T-helper 17 cell (primary cell): ENCODE measurements at places on chromosomes 1 and 21.

- DNase-seq = no peak
These were observed 14.0 kb upstream of the GBP5 start for GRCh38 chr1:89286549-89287180.

- DNase-seq = no peak
These were observed 77.9 kb downstream of the PLPP3 start for GRCh38 chr1:56501426-56501825.

GRCh38 chr21:25330266-25330665 is 277.0 kb downstream of the MRPL39 start:
- DNase-seq = no peak

- no peak for DNase-seq
These were observed 29.1 kb downstream of the LAMB3 start for GRCh38 chr1:209622841-209623829.

GRCh38 chr1:7942214-7942921 is 1.7 kb upstream of the TNFRSF9 start:
- peak; percentile 34 for DNase-seq

GRCh38 chr1:17213148-17213781 is 8.3 kb downstream of the PADI1 start:
- no peak for DNase-seq

GRCh38 chr1:241311056-241311746 is 45.8 kb downstream of the RGS7 start:
- DNase-seq = no peak

DNA sequence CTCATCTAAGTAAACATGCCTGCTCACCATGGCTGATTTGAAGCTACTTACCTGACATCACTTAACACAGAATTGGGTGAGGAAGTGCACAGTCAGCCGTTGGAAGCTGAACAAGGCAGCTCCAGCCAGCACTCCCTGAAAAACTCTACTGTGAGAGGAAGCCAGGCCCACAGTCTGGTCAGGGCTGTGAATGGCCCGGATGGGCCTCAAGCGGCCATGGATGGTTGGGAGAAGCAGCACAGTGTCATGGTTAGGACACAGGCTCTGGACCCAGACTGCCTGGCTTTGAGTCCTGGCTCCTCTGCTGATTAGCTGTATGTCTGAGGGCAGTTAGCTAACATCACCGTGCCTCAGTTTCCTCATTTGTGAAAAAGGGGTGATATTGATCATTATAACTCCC is 267.8 kb downstream of the GRIK3 start:
- DNase-seq = no peak

DNA sequence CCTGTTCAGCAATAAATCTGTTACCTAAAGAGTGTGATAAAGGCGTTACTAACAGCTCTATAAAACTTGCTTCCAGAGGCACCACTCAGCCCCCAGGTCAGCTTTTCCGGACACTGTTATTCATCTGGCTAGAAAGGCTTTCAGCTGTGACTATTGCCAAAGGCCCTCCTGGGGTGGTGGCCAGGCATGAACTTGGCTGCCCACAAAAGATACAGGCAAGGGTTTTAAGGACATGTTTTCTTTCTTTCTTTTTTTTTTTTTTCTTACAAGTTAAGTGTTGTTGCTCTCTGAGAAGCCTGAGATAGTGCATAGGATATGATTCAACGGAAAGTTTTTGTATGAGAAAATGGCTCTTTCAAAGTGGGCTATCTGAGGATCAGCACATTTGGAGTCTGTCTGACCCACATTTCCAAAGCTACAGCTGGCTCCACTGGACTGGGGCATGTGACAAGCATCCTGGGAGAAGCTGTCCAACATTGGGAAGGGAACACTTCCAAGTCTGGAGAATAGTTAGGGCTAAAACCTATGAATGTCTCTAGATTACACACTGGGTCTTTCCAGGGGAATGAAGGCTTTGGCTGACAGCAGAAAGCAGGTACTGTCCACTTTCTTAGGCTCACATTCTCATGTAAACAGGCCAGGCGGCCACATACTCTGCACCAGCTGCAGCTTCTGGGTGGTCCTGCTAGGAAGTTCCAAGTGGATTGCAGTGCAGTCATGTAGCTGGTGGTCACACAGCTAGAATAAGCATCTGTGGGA is 639.7 kb downstream of the LMO4 start:
- no peak for DNase-seq

- DNase-seq = no peak
These were observed 57.5 kb upstream of the ETV3 start for GRCh38 chr1:157195521-157196244.

GRCh38 chr1:184975208-184975870 is 1.0 kb upstream of the NIBAN1 start:
- DNase-seq = no peak

- no peak for DNase-seq
These were observed 77.0 kb downstream of the FAM78B start for GRCh38 chr1:166089804-166090203.

DNA sequence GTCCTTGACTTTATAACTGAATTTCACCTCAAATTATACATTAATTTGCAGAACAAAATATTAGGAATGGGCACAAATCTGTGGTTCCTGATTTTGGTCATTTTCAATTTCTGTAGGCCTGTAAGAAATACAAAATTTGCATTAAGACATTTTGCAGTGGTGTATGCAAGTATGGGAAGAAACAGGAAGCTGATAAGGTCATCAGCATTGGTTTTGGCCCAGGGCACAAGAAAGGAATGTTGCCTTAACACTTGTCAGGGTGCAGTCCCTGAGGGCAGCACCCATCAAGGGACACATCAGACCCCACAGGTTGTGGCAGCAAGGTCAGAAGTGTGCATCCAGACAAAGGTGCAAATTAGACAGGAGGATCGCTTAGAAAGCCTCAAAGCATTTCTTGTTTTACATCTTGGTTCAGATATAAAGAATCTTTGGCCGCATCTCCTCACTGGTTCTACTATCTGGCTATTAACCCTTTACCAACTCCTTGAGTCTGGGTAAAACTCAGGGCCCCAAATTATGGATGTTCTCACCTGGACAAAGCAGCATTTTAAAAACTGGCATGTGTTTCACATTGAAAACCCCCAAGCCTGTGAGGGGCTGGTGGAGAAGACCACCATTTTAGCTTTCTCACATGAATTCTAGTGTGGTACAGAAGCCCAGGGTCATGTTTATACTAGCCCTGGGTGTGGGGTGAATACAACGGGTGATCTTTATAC is 182.4 kb downstream of the CDC7 start:
- no peak for DNase-seq

DNA sequence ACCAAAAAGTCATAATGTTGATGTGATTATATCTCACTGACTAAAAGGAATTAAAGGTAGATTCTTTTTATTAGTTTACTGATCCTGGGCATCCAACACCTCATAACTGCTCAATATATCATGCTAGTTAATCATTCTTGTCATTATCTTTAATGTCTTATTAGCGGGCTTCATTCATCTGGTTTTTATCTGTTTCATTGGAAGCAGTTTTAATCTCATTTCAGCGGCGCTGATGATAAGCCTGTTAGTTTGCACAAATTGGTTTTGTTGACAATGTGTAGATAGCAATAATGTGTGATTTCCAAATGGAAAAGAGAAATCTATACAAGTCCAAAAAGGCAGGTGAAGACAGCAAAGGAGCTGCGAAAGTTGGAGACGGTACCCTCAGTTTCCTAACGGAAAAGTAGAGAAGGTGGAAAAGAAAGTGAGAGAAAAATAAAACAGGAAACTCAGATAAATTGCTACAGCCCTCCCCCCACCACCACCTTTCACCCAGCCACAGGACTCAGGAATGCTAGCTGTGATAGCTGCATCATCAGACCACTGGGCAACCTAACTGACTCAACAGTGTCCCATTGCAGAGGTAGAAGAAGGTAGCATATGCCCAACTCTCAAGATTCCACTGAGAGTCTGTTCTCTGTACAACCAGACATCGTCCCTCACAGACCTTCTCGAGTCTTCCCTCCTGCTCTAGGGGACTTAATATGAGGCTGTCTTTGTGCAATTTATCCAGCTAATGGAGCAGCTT is 241.7 kb upstream of the CAMK1G start:
- DNase-seq = no peak

DNA sequence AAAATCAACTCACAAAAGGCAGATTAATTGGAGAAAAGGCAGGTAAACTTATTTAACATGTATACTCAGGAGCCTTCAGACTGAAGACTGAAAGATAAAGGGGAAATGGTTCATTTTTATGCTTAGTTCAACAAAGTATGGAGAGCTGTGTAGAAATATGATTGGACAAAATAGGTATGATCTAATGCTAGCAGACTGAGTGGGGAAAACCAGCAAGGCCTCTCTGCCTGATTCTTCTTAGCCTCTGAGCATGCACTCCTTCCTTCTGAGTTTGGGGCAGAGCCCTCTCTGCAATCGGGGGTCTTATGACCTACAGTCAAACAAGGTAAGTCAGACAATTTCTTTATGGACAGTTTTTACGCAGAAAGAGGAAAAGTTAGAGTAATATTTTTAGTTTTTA is 38.8 kb upstream of the SUCO start:
- no peak for DNase-seq

- DNase-seq = no peak
These were observed 24.1 kb downstream of the SLC9A1 start for GRCh38 chr1:27130798-27131197.

- DNase-seq = no peak
These were observed 25.1 kb downstream of the ATP8B2 start for GRCh38 chr1:154350383-154350782.

GRCh38 chr1:50214717-50215116 is 106.0 kb downstream of the ELAVL4 start:
- no peak for DNase-seq

GRCh38 chr21:27787046-27787445 is 820.2 kb upstream of the ADAMTS5 start:
- DNase-seq = no peak

- DNase-seq = no peak
These were observed 24.5 kb downstream of the C21orf91 start for GRCh38 chr21:17794518-17795145.

DNA sequence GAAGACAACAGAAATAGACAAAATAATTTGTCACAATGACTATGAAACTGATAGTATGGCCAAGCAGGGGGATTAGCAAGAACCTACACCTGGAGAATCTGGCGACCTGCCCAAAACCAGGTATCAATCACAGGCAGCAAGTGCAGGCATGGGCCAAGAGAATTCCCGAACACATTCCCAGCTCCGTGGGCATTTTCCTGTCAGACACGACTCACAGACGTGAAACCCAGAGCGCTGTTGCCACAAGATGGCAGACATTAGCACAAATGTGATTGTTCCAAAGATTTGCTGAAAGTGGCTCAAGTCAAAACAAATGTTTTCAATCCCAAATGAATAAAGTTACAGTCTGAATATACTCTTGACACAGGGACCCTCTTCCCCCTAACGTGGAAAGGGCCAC is 36.8 kb downstream of the HLCS start:
- DNase-seq = no peak

DNA sequence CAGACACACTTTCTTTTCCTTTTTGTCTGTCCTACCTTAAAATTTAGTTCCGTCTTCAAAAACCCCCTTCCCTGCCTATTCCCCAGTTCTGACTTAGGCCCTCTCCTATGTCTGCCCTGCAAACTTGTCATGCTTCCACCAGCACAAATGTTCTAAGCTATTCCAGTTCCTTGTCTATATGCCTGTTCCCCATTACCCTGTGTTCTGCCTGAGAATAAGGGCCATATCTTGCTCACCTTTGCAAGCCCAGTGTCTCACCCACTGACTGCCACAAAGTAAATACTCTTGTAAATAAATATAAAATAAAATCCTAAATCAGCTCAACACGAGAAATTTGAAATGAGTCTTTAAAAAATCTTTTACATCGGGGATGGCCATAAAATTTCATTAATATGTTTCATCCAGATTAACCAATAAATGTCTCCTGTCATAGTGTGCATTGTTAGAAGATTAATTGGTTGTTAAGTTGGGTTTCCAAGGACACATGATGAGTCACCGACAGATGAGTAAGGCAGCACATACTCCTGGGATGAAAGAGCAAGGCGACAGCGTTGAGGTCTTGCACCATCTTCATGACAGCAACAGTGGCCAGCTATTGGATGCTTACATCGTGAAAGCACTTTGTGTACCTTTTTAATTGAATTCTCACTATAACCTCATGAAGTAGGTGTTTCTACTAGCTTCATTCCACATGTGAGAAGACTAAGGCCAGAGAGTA is 92.6 kb upstream of the NGF start:
- no peak for DNase-seq

- DNase-seq = no peak
These were observed 15.4 kb upstream of the ZDHHC18 start for GRCh38 chr1:26811057-26811456.

DNA sequence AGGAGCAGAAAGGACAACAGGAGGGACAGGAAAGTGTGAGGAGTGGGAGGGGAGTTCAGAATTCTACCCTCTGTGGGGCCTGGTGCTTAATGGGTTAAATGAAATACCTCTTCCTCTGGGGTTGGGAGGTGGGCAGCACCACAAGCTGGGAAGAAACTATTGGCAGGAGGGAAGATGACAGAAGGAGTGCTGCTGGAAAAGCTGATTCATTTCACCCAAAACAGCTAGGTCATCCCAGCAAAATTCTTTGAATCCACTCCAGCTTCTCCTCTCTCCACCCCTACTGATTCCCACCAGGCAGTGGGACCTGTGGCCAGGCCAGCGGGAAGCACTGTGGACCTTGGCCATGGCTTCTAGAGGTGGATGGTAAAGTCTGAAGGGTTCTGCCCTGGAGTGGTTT is 12.8 kb downstream of the BCAN start:
- no peak for DNase-seq

GRCh38 chr1:175504875-175505555 is 238.4 kb downstream of the TNR start:
- no peak for DNase-seq

GRCh38 chr21:26394341-26394740 is 178.7 kb downstream of the CYYR1 start:
- DNase-seq = no peak

DNA sequence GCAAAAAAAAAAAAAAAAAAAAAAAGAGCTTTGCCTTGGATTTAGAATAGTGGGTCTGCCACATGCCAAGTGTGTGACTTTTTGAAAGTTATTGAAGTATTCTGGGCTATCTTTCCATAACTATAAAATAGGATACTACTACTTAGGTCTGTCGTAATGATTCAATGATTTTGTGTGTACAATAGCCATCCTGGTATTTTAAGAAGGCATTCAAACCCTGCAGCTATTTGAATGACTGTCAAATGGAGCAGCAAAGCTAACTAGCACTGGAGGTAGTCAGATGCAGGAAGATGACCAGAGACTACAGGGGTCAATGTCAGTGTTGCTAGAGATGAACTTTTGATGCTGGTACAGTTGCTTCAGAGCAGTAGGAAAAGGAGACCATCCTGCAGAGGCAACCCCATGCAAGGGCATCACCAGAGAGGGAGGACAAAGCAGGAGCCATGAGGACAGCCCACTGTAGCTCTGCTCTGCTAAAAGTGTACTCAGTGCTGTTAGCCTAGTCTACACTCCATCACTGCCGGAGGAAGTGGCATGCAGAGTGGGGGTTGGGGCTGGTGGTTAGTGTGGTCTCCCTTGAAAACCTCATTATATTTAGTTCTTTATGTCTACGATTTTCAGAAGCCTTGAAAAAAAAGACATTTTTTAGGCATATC is 29.0 kb downstream of the DUSP10 start:
- peak; percentile 68 for DNase-seq

GRCh38 chr1:22250724-22251123 is 107.8 kb upstream of the WNT4 start:
- DNase-seq = no peak

- no peak for DNase-seq
These were observed 76.7 kb downstream of the OSBPL9 start for GRCh38 chr1:51693419-51694155.
